ENCODE measurements at places on chromosomes 11 and 22. TPM values are rescaled to one million over a fixed set of nuclear protein-coding genes. Genes with fewer than 3 reads are reported as not detected.

CREB3L1 gene
- total RNA-seq, result 41.9 TPM

SLC1A2 gene
- 0.26 TPM for total RNA-seq

GUCY1A2 gene
- total RNA-seq, result 0.40 TPM

FOSL1 gene
- total RNA-seq, result 26.8 TPM

TMPRSS4 gene
- total RNA-seq, result not detected

TYMP gene
- total RNA-seq, result 74.5 TPM

APOA4 gene
- not detected for total RNA-seq

ADM2 gene
- total RNA-seq, result 8.8 TPM

XKR3 gene
- total RNA-seq, result not detected

CABP7 gene
- total RNA-seq, result not detected

RCOR2 gene
- total RNA-seq, result 6.9 TPM

OR8B8 gene
- total RNA-seq, result not detected

JRKL gene
- total RNA-seq, result 13.7 TPM

TECTA gene
- 1.2 TPM for total RNA-seq

CCDC90B gene
- 53.0 TPM for total RNA-seq

SLC25A45 gene
- total RNA-seq, result 0.65 TPM

NNMT gene
- 292 TPM for total RNA-seq

CCND1 gene
- 73.4 TPM for total RNA-seq

MFRP gene
- total RNA-seq, result not detected

OSM gene
- total RNA-seq, result 0.13 TPM

ADAMTS15 gene
- total RNA-seq, result 20.4 TPM

C1QTNF5 gene
- 11.9 TPM for total RNA-seq

KRTAP5-7 gene
- not detected for total RNA-seq

Measured in epithelial cell of alveolus of lung (primary cell).